ENCODE measurements at places on chromosomes 5 and 9.

- DNase-seq = no peak
These were observed 83.7 kb downstream of the MYO10 start for GRCh38 chr5:16852251-16853005.

DNA sequence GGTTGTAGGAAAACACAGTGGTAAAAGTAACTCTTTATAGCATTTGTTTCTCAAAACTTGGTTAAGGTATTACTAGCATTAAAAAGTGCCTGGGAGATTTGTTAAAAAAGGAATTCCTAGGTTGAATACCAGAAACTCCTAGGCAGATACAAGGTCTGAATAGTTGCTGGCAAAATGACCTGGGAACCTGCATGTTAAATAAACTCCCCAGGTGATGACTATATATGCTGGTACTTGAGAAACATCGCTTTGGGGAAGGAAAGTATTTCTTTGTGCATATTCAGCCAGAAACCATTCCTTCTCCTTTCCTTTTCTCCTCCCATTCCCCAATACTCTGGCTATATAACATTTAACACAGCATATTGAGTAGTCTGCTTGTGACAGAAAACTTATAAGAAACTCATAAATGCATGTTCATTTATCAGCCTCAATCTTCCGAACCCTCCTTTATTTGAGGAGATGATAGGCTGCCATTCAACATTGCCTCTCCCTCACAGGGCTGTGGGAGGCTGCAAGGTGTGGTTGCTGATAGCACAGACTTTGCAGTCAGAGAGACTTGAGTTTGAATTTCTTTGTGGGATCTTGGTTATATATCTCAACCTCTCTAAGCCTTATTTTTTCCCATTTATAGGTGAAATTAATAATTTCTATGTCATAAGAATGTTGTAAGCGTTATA is 28.7 kb downstream of the PCSK1 start:
- DNase-seq = no peak

DNA sequence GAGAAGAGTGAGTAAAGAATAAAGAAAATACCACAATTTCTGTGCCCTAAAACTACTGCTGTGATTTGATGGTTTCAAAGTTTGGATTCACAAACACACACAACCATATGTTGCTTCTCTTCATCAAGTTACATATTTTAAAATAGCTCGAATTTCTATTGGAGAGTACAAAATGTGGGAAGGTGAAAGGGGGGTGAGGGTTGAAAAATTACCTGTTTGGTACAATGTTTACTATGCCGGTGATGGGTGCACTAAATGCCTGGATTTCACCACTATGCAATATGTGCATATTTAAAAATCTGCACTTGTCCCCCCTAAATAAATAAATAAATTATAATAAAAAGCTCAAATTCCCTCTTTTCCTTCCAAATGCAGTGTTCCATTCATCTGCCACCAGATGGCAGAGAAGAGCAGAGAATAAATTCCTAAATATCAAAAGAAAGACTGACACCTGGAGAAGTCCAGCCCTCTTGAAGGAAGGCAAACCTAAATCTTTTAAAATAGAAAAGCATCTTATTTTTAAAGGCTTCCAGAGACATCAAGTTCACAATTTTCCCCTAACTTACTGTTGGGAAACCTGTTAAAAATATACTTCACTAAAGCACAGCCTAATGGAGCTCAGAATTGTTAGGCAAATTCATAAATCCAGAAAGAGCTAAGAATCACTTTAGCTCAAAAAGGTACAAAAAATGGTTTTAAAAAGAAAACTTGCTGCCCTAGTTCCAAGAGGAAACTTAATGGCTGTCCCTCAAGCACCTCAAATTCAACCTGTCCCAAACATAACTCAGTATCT is 24.8 kb upstream of the HNRNPA0 start:
- no peak for DNase-seq

DNA sequence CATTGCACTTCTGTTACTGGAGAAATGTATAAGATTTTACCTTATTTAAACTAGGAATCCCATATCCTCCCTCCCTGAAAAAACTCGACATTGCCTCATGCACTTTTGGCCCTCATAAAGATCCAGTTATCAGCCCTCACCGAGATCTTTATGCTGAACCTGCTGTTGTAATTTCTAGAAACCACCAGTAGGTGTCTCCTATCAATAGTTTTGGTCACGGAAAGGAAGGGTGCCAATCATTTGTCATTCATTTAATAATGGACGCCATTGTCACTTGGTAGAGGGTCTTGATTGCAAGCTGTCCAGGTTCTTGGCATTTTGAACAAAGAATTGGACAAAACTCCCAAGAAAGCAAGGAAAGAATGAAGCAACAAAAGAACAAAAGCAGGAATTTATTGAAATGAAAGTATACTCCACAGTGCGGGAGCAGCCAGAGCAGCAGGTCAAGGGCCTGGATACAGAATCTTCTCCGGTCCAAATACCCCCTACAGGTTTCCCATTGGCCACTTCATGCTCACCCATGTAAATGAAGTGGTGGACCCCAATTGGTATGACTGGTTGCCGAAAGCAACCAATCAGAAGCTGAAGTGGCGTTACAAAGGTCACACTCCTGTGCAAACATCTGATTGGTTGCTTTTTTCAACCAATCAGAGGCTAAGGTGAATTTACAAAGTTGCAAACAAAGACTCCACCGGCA is 524.3 kb downstream of the PSAT1 start:
- no peak for DNase-seq

GRCh38 chr5:175542966-175543235 is 64.5 kb downstream of the SFXN1 start:
- DNase-seq = no peak

DNA sequence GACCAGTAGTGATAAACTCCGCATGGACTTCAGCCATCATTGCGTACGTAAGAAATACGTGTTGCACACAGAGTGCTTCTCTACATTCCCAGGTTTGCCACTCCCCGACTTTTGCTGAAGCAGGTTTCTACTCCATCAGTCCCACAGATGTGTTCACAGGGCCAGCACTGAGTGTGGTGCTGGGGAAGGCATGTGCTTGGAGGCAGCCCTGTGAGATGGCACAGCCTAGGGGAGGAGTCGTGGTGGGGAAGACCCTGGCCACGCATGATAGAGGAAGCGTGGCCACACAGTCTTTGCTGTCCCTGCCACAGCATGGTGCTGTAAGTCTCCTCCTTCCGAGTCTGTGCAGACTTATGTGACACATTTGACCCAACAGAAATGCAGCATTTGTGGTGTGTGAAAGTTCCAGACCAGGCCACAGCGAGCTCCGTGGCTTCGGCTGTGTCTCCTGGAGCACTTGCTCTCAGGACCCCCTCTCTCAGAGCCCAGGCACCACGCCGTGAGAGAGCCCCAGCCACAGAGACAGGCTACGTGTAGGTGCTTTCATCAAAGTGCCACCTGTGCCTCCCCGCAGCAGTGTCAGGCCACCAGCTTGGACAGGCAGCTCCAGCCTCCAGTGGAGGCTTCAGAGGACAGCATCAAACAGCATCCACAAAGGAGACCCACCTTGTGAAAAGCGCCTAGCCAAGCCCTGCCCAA is 197.8 kb downstream of the AUH start:
- no peak for DNase-seq

GRCh38 chr9:93116072-93116961 is 17.7 kb downstream of the NINJ1 start:
- DNase-seq = no peak

DNA sequence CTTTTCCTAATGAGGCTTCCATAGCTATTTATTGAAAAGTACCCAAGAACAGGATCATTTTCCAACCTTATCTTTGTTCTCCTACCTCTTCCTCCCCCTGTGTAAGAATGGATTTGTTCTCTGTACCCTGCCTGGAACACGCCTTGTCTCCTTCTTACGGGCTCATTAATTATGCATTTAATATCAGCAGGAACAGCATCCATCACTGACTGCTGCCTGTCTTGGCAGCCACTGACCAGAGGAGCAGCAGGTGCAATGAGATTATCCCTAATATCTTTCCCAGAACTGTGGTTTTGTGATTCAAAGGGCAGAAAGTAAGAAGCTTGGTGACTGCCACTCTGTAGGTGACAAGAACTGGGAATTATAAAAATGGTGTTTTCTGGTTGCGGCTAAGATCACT is 19.3 kb upstream of the INSYN2B start:
- no peak for DNase-seq

DNA sequence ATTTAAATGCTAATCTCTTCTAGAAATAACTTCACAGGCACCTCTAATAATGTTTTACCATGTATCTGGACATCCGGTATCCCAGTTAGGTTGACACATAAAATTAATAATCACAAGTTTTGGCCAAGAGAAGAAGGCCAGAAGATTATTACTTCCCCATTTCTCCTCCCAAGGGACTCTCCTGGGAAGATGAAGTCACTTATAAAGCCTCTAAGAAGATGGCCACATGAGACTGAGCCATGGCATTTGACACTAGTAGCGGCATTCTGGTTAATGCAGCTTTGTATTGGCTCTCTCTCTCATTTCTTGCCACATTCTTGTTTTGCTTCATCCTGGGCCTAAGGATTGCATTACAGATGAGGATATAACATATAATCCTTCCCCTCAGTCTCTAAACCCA is 34.5 kb upstream of the RASA1 start:
- DNase-seq = no peak

GRCh38 chr9:1101846-1102641 is 51.9 kb downstream of the DMRT2 start:
- no peak for DNase-seq

DNA sequence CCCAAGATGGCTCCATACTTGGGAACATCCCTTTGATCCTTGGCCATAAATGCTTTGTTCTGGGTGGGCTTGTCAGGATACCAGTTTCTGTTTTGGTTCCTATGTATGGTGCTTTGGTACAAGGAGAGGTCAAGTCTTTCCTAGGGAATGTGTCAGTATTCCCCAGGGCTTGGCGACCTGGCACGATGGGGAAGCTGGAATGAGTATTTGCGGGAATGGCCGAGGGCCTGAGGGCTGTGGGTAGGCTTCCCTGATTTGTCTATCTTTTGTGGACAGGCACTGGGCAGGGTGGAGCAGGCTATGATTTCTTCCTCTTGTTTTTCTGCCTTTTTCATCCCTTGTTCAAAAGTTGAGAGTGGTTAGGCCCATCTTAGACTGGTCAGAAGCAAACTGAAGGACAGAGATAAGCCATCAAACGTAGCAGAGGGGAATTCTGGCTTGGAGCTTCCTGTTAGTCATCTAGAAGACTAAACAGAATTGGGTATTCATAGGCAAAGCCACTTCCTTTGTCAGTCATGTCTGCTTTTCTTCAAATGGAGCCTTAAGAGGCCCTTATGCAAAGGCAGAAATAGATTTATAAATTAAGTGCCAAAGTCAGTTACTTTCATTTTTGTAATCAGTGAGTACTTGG is 13.7 kb downstream of the DOCK2 start:
- no peak for DNase-seq

GRCh38 chr5:137753691-137754187 is 424 bp downstream of the HNRNPA0 start:
- no peak for DNase-seq

- DNase-seq = no peak
These were observed 667.9 kb upstream of the ITGA1 start for GRCh38 chr5:52119768-52120167.

GRCh38 chr9:121260457-121261106 is 7.4 kb upstream of the GSN start:
- DNase-seq = no peak

- DNase-seq = no peak
These were observed 70.7 kb upstream of the RNF38 start for GRCh38 chr9:36470643-36471290.

GRCh38 chr5:38722918-38723317 is 122.9 kb upstream of the OSMR start:
- no peak for DNase-seq

DNA sequence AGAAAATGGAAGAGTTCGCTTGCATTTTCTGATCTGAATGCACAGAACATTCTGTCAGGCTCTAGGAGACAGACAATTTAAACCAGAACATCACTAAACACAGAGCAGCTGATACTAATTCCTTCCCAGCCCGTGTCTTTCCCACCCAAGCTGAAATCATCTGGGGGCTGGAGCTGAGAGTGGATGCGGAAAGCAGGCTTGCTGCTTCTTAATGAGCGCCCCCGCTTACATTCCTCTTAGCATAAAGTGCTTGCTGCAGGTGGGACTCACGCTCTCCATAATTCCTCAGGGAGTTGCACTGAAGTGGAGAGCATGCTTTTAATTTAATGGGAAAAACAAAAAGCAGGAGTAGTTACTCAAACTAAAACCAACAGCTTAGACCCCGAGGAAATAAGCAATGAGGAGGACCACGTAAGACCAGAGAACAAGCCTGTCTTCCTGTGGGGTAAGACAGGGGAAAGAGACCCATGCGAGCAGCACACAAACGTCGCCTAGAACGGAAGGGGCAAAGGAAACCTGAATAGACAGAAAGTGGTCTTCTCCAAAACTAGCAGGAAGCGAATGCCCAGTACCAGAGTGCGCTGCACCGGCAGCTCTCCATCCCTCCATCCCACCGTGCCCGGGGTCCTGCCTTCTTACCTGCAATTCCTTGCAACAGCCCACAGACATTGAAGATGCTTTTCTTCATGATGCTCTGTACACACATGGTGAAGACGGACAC is 139.3 kb downstream of the LHFPL2 start:
- no peak for DNase-seq

DNA sequence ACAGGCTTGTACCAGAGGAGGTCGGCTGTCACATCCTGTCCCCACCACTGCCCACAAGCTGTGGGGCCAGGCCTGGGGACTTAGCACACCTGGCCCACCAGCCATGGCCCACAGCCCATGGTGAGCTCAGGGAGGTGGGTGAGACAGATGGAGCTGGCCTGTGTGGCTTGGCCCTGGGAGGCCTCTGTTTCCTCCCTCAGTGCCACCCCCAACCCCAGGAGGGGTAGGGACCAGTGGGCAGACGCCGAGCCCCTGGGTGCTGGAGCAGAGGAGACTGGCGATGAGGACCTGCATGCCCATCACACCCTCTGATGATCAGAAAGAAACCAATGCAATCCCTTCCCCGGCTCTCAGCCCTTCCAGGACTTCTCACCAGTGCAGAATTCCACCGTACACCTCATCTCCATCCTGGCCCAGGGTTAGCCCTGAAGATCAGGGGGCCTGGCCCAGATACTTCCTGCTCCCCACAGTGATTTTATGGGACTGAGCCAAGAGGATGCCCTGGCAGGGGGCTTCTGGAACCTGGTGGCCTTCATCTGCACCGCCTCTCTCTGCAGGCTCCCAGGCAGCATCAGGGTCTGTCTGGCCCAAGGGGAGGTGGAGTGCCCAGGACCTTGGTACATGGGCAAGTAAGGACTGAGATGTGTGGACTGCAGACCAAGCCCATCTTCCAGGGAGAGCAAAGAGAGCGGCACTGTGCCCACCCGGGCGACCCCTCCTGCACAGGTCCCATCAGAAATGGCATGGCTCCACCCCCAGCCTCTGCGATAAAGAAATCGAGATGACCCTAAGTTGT is 16.9 kb upstream of the NKD2 start:
- DNase-seq = no peak

GRCh38 chr5:8184455-8185063 is 315.6 kb downstream of the MTRR start:
- DNase-seq = no peak

- no peak for DNase-seq
These were observed 980.1 kb upstream of the TYRP1 start for GRCh38 chr9:11713077-11713476.

GRCh38 chr5:154701181-154701580 is 54.0 kb upstream of the LARP1 start:
- no peak for DNase-seq

- no peak for DNase-seq
These were observed 144.0 kb upstream of the CDH6 start for GRCh38 chr5:31049461-31049860.

- DNase-seq = no peak
These were observed 130.4 kb upstream of the POC5 start for GRCh38 chr5:75847561-75848021.

- DNase-seq = no peak
These were observed 145.4 kb upstream of the NREP start for GRCh38 chr5:111902436-111902835.

All from activated CD8-positive, alpha-beta memory T cell treated with anti-CD3 and anti-CD28 coated beads for 1 hour (primary cell).